ENCODE measurements at places on chromosomes 2 and 18. TPM values are rescaled to one million over a fixed set of nuclear protein-coding genes. Genes with fewer than 3 reads are reported as not detected.
A peak's percentile ranks its signal among the peaks of the same experiment; 100 is the strongest.

DNA sequence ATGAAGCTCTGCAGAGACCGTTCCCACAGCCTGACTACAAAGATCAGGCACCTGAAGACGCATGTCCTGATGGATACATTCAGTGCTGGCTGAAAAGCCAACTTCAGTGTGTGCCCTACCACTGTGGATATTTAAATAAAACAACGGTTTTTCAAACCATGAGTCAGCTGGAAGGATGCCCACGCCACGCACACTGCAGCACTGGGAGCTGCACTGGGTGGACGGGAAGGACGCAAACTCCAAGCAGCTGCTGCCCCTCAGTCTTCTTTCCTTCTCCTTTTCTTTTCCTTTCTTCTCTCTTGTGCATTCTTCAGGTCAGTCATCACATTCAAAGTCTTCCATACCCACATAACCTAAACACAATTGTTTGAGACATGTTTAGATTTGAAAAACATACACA lies 7.9 kb downstream of the TMEM18 start:
- no peak for DNase-seq

The SMAD2 gene
- total RNA-seq, result 102 TPM

GRCh38 chr2:55710025-55710424 lies 16.4 kb upstream of the PNPT1 start:
- no peak for DNase-seq

The ANKRD30BL gene
- 0.31 TPM for total RNA-seq

DNA sequence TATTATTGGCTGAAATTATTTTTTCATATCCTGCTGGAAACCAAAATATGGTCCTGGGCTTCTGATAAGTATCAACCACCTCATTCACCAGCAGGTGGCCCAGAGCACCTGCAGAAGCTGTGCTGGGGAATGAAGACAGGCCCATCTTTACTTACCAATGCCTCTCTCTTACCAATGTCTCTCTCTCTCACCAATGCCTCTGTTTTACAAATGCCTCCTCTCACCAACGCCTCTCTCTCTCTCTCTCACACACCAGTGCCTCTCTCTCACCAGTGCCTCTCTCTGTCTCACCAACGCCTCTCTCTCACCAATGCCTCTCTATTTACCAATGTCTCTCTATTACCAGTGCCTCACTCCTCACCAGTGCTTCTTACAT lies 2.3 kb upstream of the MAL start:
- DNase-seq, result no peak

The CAPN14 gene
- 20.5 TPM for total RNA-seq

- DNase-seq, result peak; percentile 80
Observed at GRCh38 chr2:100242891-100243619, 79.2 kb downstream of the LONRF2 start.

DNA sequence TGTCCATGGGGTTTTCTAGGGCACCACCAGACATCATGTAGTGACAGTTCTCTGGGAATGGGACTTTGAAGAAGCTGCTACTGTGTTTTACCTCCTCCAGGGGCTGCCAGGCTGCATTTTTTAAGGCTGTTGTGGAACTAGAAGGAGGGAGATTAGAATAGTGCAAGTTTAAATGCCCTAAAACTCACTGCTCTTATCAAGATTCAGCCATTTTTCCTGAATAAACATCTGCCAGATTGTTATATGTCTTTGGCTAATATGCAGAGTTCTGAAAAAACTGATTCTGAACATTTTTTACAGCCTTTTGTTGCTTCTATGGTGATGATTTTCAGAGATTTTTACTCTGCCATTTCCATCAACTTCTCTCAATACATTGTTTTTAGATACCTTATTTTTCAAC lies 8.6 kb upstream of the EPB41L5 start:
- no peak for DNase-seq

Data from tongue (tissue), 3 donors.